ENCODE measurements at places on chromosomes 3 and 15.

GRCh38 chr3:104005815-104006214, 1360.9 kb upstream of the ALCAM start:
- no peak for DNase-seq

- DNase-seq, result no peak
These were observed 188.0 kb upstream of the IL12A start for GRCh38 chr3:159800434-159801155.

- DNase-seq, result no peak
These were observed 799 bp upstream of the C2CD4B start for GRCh38 chr15:62165793-62166375.

GRCh38 chr15:95409626-95410310, 920.7 kb upstream of the NR2F2 start:
- DNase-seq, result no peak

DNA sequence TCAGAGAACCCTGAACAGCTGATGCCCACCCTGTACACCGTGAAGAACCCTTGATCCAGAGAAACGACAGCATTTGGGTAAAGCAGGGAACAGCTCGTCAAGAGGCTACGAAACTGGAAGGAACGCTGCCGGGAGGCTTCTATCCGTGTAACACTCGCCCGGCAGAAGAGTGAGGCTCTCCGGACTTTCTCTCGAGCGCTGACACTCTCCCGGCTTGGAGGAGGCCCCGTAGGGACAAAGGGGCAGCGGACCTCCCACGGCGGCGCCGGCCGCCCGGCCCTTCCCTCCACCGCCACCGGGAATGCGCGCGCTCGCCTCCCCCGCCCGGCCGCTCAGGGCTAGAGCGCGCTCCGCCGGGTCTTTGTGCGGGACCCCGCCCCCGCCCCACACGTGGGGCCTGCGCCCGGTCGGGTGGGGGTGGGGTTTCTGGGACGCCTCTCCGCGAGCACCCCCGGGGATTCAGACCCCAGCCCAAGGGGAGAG, 1.7 kb downstream of the HYAL2 start:
- DNase-seq, result no peak

DNA sequence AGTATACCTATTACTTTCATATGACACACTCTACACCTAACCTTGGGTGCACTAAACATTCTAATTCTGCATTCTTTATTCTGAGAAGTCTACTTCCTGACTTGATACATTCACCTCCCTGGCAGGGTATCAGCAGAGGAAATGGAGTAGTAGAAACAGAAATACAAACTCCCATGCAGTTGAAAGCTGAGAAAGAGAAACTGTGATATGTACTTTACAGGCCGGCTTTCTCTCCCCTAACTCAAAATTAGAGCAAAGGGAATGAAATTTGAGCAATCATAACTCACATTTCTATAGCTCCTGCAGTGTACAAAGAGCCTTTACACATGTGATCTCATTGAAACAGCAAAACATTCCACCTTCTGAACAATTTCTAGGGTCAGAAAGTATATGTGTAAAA, 135.5 kb upstream of the COL8A1 start:
- DNase-seq, result no peak

GRCh38 chr3:112619295-112619694, 21.6 kb downstream of the CCDC80 start:
- no peak for DNase-seq

DNA sequence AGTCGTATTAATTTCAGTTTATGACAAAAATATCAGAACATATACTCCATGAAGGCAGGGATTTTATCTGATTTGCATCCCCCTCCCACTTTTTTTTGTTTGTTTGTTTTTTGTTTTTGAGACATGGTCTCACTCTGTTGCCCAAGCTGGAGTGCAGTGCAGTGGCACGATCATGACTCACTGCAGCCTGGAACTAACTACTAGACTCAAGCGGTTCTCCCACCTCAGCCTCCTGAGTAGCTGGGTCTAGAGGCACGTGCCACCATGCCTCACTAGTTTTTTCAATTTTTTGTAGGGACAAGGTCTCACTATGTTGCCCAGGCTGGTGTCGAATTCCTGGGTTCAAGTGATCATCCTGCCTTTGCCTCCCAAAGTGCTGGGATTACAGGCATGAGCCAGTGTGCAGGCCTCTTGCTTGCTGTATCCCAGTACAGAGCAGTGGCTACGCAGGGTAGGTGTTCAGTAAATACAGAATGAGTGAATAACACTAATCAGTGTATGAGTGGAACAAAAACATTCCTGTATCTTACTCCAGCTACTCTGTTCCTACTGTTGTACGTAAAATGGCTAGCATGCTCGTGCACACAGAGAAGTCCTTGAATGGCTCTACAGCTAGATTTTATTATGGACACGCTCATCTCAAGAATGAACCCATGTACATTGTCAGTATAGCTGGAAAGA, 272.4 kb downstream of the FOXP1 start:
- no peak for DNase-seq

- DNase-seq, result no peak
These were observed 22.1 kb downstream of the MAPKAPK3 start for GRCh38 chr3:50639055-50639494.

- peak; percentile 43 for DNase-seq
These were observed 124.2 kb downstream of the EEFSEC start for GRCh38 chr3:128277378-128278069.

GRCh38 chr15:63469190-63469589, 35.2 kb upstream of the USP3 start:
- DNase-seq, result no peak

DNA sequence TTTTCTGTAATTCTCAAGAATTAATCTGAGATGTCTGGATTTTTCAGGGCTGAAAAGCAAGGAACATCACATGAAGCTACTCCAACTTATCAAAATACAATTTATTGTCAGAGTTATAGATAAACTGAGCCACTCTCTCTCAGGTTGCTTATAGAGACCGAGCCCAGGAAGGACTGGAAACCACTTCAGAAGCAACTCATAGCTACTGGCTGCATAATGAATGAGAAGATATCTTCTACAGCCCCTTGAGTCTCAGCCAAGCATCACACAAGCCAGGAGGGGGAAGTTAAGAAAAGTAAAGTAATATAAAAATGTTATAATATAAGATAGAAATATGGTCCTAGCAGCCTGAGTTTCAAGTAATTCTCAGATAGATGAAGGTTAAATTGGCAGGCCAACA, 186.0 kb downstream of the TNIK start:
- DNase-seq, result no peak

DNA sequence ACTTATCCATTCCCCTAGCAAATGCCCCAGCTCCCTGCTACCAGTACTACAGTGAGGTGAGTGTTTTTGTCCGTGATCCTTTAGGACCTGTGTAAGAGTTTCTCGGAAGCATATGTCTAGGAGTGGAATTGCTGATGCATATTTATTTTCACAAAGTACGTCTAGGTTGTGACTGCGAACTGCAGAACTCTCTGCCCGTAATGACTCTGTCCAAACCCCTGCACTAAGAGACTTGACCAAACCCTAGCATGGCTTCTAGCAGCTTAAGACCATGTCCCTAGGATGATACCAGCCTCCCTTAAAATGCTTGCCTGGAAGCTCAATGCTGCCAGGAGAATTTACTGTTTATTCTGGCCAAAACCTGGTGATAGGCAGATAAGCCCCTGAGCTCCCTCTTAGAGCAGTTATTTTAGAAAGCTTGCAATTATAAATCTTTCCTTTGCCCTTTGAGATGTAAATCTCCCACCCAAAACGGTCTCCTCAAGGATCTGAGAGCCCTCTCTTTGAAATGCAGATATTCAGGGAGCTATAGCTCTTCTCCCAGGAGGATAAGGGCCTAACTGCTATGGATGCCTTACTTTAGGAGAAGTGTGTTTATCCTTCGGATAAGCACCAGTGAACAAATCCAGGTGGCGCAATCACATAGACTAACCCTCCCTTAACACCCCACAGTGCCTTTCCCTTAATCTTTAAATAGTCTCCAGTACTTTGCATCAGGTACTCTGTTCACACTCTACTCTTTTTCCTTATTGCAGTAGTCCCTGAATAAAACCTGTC, 14.7 kb upstream of the CA12 start:
- DNase-seq, result no peak

GRCh38 chr15:100766243-100767000, 113.2 kb upstream of the ALDH1A3 start:
- peak; percentile 53 for DNase-seq

- no peak for DNase-seq
These were observed 8.5 kb downstream of the HTR3D start for GRCh38 chr3:184040010-184040409.

GRCh38 chr15:27746401-27746955, 352.6 kb downstream of the OCA2 start:
- DNase-seq, result no peak

DNA sequence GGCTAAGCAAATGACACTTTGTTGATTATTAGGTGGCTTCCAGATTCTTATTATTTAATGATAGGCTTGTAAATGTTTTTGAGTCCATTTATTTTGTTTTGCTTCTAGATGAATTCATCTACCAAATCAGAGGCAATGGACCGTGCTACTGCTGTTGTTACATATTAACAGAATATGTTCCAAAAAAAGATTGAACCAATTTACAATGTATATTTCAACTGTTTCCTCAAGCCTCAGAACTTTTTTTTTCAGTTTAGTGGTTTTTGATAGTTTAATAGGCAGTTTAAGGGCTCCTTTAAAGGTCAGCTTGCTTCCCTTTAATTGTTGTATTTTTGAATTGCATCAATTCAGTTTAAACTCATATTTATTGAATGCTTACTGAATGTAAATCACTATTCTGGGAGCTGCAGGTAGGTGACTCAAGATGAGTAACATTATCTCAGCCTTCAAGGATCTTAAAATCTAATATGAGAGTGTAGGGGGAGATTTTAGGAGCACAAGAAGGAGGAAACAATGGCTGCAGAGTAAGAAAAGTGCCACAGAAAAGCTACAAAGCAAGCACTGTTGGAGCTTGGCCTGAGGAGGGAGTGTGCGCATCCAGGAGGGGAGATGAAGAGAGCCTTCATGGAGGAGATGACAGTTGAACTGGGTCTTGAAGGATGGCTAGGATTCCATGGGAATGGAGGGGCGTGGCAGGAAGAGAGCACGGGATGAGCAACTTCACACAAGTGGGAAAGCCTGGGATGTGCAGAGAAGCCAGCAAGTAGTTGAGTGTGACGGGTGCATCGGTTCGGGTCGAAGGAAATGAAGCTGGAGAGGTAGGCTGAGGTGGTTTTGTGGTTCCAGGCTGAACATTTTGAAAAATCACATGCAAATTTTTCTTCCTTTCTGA, 14.7 kb downstream of the MAP2K1 start:
- DNase-seq, result no peak

- DNase-seq, result no peak
These were observed 69.0 kb downstream of the MGLL start for GRCh38 chr3:127753338-127753737.

DNA sequence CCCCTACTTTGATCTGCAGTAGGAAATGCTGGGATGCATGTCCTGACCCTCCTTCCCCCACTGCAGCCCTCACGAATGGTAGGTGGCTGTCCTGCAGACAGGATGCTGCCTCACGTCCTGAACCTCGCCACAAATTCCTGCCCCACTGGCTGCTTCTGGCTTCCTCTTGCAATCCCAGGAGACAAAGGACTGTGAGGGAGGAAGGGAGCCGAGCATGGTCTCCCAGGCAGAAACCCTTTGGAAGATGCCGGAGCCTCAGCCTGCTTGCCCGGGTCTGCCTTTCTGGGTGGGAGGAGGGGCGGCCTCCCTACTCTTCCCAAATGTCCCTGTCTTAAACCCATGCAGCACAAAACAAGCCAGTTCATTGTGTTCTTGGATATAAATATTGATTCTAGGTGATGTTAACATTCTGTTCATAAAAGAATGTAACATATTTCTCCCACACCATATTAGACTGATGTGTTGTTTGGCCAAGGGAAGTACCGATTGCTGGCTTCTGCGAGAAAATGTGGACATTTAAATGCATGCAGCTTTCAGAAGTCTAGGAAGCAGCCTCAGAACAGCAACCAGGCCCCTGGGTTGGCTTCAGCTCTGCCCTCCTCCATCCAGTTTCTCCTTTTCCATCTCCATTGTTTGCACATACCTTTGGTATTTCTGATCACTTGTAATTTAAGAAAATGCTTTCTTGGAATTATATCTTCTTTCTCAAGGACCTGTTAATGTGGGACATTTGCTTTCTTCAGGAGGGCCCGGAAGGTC, 75.3 kb downstream of the HMG20A start:
- no peak for DNase-seq

DNA sequence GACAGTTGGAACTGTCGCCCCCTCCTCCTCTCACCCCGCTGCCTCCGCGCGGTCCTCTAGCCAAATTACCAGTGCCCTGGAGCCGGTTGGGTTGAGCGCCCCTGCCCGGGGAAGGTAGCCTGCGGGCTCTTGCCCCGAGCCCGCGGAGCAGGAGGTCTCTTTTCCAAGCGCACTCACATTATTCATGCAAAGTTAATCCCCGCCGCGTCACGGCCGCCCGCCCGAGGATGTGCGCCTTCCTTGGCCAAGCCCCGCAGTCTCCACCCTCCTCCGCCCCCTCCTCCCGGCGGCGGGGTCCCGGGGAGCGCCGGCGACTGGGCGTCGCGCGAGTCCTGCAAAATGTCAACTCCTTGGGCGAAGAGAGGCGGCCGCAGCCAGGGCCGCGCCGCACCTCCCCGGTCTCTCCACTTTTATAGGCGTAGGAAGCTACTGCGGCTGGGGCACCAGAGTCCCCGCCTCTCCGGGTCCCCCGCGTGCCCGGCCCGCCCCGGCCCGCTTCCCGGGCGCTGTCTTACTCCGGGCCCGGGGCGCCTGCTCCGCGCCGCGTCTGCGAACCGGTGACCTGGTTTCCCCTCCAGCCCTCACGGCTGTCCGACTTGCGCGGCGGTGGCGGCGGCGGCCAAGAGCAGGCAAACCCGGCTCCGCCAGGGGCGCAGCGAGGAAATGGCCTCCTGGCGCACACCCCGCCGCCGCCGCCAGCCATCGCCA, at the start of gene THRB:
THRB (minus strand) TSS at position 233 of the 708 bp plus-strand sequence.
- peak; percentile 76 for DNase-seq

GRCh38 chr3:61673651-61674050, 112.3 kb downstream of the PTPRG start:
- DNase-seq, result no peak
